ENCODE measurements at places on chromosomes 6 and 20. TPM values are rescaled to one million over a fixed set of nuclear protein-coding genes. Genes with fewer than 3 reads are reported as not detected.

- peak; percentile 23 for DNase-seq
- no peaks in the 10 kb centered on the region for H3K36me3 ChIP-seq
- H3K27ac ChIP-seq = no peak overlapping the region
- H3K4me3 ChIP-seq = no peak overlapping the region
These were observed 209.4 kb upstream of the LRFN2 start for GRCh38 chr6:40796260-40797221.

DNA sequence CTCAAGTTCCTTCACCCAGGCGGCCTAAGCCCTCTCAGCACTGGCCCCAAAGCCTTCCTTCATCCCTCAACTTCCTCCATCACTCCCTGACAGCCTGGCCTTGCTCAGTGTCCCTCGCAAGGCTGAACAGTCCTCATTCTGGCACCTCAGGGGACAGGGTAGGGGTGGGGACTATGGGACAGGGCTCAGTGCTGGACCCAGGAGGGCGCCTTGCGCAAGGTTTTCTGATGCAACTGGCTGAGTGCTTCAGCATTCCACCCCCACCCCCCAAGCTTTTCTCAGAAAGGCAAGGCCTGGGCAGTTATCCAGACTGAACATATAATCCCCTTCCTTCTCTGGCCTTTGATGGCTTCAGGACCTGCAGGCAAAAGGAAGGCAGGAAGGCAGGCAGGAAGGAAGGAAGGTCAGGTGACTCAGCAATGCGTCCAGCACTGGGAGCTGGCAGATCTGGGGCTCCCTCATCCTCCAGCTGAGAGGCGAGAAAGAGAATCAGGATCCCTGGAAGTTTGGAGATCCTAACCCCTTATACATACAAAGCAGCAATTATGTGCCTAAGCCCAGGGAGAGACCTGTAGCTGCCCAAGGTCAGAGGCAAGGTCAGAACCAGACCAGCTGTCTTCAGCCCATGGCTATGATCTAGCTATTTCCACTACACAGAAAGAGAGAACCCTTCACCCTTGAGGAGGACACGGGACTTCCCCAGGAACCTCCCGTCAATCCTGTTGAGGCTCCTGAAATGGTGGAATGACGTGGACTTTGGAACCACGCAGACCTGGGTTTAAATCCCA, 8.6 kb upstream of the TRIB3 start:
- peak overlapping the region; percentile 65 for H3K27ac ChIP-seq
- H3K4me3 ChIP-seq = no peak overlapping the region
- no peaks in the 10 kb centered on the region for H3K27me3 ChIP-seq
- peaks cover 14% of the 10 kb centered on the region for H3K4me1 ChIP-seq
- DNase-seq = peak; percentile 61
- no peaks in the 10 kb centered on the region for H3K36me3 ChIP-seq

DNA sequence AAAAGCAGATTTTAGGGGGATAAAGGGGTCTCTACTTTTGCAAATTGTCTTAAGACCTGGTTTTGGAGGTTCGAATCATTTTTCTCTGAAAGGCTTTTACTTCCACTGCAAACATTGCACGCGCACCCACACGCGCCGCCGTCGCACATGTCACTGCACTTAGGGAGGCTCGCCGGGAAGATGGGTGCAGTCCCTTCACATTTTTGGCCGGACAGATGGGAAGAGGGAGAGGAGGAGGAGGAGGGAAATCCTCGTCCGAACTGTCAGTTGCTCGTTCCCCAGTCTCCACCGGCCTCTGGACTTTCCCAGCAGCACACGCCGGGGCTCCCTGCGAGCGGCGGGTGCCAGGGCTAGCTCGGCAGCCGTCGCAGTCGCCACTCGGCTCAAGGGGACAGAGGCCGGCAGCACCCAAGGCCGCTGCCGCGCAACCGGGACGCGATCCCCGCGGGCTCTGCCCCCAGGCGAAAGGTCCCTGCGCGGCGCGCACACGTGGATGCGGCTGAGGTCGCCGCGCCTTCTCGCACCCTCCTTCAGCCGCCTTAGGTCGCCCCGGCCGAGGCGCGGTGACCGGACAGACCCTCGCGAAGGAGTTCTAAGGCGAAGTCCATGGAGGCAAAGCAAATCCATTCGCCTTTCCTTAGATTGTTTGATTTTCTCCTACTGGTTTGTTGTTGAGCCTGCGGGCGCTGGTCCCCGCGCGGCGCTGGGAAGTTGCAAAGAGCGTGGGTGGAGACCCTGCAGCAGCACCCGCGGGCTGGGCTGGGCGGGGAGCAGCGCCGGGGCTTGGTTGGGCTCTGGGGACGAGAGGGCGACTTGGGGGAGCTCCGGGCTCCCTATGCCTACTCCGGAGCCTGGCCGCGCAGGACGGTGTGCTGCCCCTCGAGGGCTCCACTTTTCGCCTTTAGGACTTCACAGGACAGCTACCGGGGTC, 1.2 kb downstream of the MYB start:
- H3K4me3 ChIP-seq = peak overlapping the region; percentile 46
- peak; percentile 9 for DNase-seq
- peaks cover 22% of the 10 kb centered on the region for H3K4me1 ChIP-seq
- H3K27ac ChIP-seq = no peak overlapping the region

- H3K27ac ChIP-seq = no peak overlapping the region
- H3K27me3 ChIP-seq = no peaks in the 10 kb centered on the region
- H3K4me1 ChIP-seq = peaks cover 24% of the 10 kb centered on the region
- H3K36me3 ChIP-seq = peaks cover 88% of the 10 kb centered on the region
These were observed 21.7 kb downstream of the TBC1D20 start for GRCh38 chr20:440636-441035.

DNA sequence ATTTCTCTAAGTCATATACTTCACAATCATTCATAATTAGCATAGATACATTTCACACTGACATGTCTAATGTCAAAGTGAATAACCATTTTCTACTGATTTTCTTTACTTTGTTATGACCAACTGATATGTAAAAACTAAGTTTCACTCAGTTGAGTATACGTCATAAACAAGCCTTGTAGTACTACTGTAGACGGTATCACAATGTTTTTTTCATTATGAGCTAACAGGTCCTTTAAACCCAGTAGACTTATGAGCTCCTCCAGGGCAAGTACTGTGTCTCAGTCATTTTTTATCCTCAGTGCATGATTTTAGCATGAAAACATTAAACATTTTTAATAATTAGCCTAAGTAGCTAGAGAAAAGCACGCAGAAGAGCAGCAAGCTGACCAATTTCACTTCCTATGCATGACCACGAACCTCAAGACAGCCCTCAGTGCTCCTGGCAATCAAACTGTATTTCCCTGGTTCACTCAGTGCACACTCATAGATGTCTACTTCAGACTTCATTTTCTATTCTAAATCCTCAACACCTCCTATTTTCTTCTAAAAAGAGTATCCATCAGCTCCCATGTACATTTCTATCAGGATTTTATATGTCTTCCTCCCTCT, 32.0 kb upstream of the TFAP2D start:
- H3K4me1 ChIP-seq = no peaks in the 10 kb centered on the region
- no peak overlapping the region for H3K27ac ChIP-seq
- no peak overlapping the region for H3K4me3 ChIP-seq
- no peak for DNase-seq
- H3K27me3 ChIP-seq = no peaks in the 10 kb centered on the region
- H3K36me3 ChIP-seq = no peaks in the 10 kb centered on the region

GRCh38 chr6:2396846-2397630, 151.6 kb upstream of the GMDS start:
- H3K4me3 ChIP-seq = no peak overlapping the region
- peaks cover 12% of the 10 kb centered on the region for H3K4me1 ChIP-seq
- no peaks in the 10 kb centered on the region for H3K36me3 ChIP-seq
- H3K27me3 ChIP-seq = no peaks in the 10 kb centered on the region
- peak overlapping the region; percentile 15 for H3K27ac ChIP-seq

- H3K4me3 ChIP-seq = no peak overlapping the region
These were observed 125.4 kb upstream of the GPR6 start for GRCh38 chr6:109852713-109853112.

GRCh38 chr20:41436679-41437078, 70.1 kb upstream of the EMILIN3 start:
- no peaks in the 10 kb centered on the region for H3K27me3 ChIP-seq
- H3K27ac ChIP-seq = no peak overlapping the region
- H3K36me3 ChIP-seq = peaks cover 54% of the 10 kb centered on the region
- DNase-seq = no peak

DNA sequence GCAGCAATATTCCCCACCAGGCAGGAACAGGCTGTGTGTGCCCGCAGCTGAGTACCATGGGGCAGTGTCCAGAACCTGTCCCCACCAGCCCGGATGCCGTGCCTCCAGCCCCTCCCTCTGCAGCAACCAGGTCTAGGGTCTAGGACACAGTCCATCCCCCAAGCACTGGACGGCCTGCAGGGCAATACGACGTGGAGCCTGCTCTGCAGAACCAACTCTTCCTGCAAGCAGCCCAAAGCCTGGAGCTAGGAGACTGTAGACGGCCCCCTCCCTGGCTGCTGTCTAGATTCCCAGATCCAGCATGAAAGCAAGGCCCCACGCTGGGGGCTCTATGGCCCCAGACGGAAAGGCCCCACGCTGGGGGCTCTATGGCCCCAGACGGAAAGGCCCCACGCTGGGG, 128.2 kb upstream of the AFDN start:
- H3K27me3 ChIP-seq = no peaks in the 10 kb centered on the region
- no peak overlapping the region for H3K4me3 ChIP-seq
- H3K4me1 ChIP-seq = peaks cover 22% of the 10 kb centered on the region
- H3K36me3 ChIP-seq = no peaks in the 10 kb centered on the region

DNA sequence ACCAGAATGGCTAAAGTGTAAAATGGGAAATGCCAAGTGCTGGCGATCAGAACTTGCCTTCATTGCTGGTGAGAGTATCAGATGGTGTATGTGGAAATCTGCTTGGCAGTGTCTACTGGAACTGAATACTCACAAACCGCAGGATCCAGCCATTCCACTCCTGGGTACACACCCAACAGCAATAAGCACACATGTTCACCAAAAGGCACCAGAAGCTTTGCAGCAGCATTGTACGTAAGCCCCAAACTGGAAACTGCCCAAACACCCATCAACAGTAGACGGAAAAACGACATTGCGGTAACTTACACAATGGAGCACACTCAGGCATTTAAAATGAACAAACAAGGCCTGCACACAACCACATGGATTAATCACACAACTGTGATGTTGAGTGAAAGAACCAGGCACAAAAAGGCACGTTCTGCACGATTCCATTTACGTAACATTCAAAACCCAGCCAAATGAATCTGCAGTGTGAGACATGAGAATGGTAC, 37.3 kb upstream of the BPIFA2 start:
- H3K4me3 ChIP-seq = no peak overlapping the region
- H3K27ac ChIP-seq = no peak overlapping the region
- H3K36me3 ChIP-seq = no peaks in the 10 kb centered on the region
- H3K4me1 ChIP-seq = no peaks in the 10 kb centered on the region
- H3K27me3 ChIP-seq = peaks cover 4% of the 10 kb centered on the region
- no peak for DNase-seq

- no peaks in the 10 kb centered on the region for H3K4me1 ChIP-seq
- no peak overlapping the region for H3K4me3 ChIP-seq
- no peak for DNase-seq
These were observed 127.6 kb upstream of the BTBD3 start for GRCh38 chr20:11790046-11790445.

- peak; percentile 45 for DNase-seq
- H3K36me3 ChIP-seq = peaks cover 11% of the 10 kb centered on the region
- no peak overlapping the region for H3K27ac ChIP-seq
- no peaks in the 10 kb centered on the region for H3K4me1 ChIP-seq
- no peak overlapping the region for H3K4me3 ChIP-seq
- no peaks in the 10 kb centered on the region for H3K27me3 ChIP-seq
These were observed 41.6 kb downstream of the IBTK start for GRCh38 chr6:82205930-82206392.

DNA sequence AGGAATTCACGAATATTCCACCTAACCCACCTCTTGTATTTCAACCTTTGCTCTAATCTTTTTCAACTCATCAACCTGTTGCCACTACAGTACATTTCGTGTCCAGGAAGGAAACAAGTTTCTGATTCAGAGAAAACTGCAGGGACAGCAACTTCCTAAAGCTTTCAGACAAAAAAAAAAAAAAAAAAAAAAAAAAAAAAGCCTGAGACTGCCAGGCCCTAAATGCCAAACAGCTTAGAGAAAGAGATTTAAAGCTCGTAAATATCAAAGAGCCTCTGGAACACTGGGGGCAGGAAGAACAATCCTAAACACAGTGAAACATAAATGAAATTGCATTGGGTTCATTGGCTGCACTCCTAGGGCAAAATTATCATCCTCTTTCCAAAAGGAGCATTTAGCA, 411.2 kb upstream of the SPTLC3 start:
- H3K27me3 ChIP-seq = no peaks in the 10 kb centered on the region
- no peak overlapping the region for H3K4me3 ChIP-seq
- peaks cover 9% of the 10 kb centered on the region for H3K4me1 ChIP-seq
- no peaks in the 10 kb centered on the region for H3K36me3 ChIP-seq

DNA sequence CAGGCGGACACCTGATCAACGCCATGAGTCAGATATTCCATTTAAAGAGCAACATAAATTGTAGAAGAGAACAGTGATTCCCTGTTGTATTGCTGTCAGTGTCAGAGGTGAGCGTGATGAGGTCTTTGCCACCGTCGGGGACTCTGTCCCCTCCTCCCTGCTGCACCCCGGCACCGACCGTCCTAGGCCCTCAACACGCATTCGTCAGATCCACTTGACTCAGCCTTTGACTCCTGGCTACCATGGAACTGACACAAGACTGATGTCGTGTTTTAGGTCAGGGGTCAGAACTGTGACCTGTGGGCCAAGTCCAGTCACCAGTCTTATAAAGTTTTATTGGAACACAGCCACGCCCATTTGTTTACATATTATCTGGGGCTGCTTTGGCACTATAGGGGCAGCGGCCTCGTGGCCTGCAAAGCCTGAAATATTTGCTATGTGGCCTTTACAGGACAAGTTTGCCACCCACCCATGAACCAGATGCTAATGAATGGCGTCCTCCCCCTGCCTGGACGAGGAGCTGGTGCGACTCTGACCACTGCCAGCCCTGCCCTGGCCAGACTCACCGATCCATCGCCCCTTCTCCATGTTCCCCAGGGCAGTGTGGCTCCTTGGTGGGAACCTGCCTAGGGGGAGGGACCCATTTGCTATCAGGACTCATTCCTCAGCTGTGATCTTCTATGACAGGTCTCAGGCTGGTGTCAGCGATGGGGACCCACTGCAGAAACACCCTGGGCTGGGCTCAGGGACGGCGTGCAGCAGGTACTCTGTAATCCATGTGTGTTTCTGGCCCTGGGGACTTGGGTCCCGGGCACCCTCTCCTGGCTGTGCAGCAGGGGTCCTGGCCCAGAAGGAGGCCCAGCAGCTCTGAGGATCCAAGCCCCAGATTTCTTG, 37.5 kb upstream of the PHACTR3 start:
- H3K27me3 ChIP-seq = peaks cover 12% of the 10 kb centered on the region
- H3K4me1 ChIP-seq = peaks cover 6% of the 10 kb centered on the region
- H3K27ac ChIP-seq = no peak overlapping the region
- no peak overlapping the region for H3K4me3 ChIP-seq
- no peak for DNase-seq

GRCh38 chr20:24378661-24379483, 90.6 kb upstream of the SYNDIG1 start:
- H3K4me1 ChIP-seq = peaks cover 15% of the 10 kb centered on the region
- H3K4me3 ChIP-seq = no peak overlapping the region
- peak overlapping the region; percentile 35 for H3K27ac ChIP-seq

- peaks cover 1% of the 10 kb centered on the region for H3K27me3 ChIP-seq
- no peak overlapping the region for H3K4me3 ChIP-seq
- no peak overlapping the region for H3K27ac ChIP-seq
- no peaks in the 10 kb centered on the region for H3K4me1 ChIP-seq
- H3K36me3 ChIP-seq = no peaks in the 10 kb centered on the region
These were observed 127.5 kb upstream of the STMND1 start for GRCh38 chr6:16974387-16974673.

Gene TRIM31
- not detected for total RNA-seq

Gene HTR1E
- total RNA-seq = not detected

Gene TRIM40
- total RNA-seq = not detected

Gene CLPSL2
- total RNA-seq = not detected

Gene OVOL2
- total RNA-seq = not detected

Gene TDRD6
- 0.22 TPM for total RNA-seq

Gene CASS4
- 5.5 TPM for total RNA-seq
